Inflammatory macrophage (primary cell): ENCODE measurements at places on chromosomes 16 and 17.

- peak; percentile 96 for DNase-seq
These were observed 11.4 kb downstream of the CIITA start for GRCh38 chr16:10888320-10888937.

DNA sequence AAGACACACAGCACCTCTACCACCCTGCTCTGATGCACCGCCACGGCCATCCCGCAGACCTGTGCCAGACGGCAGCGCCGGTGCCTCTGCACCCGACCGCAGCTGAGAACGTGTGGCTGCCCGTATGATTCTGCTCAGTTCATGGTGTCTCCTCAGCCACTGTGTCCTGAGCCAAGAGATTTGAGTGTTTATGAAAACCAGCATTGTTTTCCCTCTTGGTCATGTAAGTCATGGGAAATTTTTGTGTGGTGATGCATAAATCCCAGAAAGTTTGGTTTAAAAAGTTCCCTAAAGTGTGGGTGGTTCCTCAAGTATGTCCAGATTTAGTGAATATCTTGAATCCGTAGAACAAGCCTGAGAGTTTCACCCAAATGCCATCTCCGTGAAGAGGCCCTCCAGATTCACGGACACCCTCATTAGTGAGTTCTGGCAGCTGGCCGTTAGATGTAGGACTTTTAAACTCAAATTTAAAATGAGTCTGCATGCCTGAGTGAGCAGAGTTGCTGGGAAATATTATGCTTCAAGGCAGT lies 57.6 kb downstream of the CDRT4 start:
- DNase-seq = no peak

DNA sequence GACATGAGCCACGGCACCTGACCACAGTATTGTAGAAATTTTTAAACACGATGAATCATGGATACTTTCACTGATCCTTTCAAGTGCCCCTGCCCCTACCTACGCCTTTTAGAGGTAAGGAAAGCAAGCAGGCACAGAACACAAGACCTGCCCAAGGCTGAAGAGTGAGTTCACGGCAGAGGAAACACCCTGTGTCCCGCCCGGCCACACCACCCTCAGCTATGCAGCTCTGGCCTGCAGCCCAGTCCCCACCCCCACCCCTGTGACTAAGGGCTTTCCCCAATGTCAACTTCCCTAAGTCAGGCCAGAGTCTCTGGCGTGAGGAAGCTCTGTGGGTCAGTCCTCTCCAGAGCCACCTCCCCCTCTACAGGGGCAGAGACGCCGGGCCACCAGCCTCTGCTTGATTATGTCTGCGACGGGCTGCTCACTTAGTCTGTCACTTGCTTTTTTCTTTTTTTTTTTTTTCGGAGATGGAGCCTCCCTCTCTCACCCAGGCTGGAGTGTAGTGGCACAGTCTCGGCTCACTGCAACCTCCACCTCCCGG lies 8.4 kb downstream of the SLC16A5 start:
- peak; percentile 96 for DNase-seq

DNA sequence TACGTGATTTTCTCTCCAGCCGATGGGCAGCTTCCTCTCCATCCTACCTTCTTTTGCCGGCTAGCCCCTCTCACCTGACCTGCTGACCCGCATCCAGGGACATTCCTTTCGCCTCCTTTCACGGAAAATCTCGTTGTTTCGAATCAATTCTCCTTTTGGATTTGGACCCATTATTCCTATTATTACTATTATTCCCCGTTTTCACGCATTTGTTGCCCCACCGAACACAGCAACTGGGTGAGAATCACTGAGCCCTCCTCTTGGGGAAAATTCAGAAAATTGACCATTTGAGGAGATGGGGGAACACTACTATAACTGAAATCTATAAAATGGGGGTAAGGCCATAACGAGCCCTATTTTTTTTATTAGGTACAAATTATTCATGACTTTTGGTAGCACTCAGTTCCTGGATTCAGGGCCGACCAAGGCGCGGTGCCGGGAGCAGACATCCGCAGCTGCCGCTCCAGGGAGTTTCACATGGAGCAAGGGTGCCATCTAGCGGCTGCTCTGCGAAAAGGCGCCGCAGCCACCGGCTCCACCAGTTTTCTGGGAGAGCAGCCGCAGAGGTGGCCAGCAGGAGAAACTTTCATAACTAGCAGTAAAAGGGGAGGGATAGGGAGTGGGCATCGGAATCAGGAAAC lies 3.3 kb upstream of the HOXB8 start:
- peak; percentile 83 for DNase-seq

GRCh38 chr17:70308618-70309017 lies 139.3 kb downstream of the KCNJ2 start:
- DNase-seq = no peak

- DNase-seq = no peak
These were observed 8.2 kb downstream of the PRKCA start for GRCh38 chr17:66310528-66311148.

DNA sequence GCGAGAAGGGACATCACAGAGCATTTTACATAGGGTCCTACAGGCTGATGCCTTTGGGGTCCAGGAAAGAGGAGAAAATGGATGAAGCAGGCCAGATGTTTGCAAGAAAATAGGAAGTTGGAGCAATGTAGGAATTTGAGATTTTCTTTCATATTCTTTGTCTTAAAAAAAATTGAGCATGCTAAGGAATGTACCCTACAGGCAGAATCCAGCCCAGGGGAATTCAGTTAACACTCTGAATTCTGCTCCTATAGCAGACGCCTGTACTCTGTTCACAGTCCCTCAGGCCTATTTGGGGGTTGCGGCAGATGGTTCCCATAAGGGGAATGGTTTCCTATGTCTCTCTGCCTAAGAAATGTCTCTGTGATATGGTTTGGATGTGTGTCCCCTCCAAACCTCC lies 393.7 kb upstream of the C16orf82 start:
- no peak for DNase-seq

DNA sequence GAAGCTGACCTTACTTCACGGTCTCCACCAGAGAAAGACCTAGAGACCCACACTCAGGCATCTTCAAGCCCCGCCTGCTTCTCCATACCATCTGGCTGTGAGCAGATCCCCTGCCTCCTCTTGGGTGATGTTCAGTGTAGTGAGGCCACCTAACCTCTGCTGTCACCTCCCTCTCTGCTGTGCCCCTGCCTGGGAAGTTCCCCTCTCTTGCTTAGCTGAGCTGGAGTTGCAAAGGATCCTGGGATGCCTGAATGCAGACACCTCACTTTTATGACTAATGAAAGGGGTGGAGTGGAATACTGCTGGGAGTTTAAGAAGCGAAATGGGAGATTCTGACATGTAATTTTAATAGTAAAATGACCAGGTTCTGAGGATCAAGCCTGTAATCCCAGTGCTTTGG lies 5.8 kb downstream of the IRX3 start:
- DNase-seq = no peak

- DNase-seq = peak; percentile 88
These were observed 2.8 kb upstream of the PRKAR1A start for GRCh38 chr17:68509141-68510057.

GRCh38 chr16:5018793-5019192 lies 14.9 kb downstream of the NAGPA start:
- DNase-seq = no peak

DNA sequence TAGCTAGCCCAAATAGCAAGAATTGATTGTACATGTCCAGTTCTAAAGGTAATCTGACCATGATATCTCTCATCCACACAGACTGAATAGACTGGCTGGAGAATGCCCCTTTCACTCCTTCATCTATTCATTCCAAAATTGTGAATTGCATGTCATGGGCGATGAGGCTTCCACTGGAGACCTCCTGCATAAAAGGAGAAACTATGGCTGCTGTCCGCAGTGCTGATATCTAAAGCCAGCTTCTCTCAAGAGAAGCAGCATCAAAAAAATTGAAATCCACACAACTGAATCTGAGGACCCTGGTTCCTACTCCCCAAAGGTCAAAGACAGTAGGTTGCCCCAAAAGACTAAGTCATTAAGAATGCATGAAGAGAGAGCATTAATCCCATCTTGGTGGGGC lies 7.9 kb upstream of the SCNN1G start:
- no peak for DNase-seq

DNA sequence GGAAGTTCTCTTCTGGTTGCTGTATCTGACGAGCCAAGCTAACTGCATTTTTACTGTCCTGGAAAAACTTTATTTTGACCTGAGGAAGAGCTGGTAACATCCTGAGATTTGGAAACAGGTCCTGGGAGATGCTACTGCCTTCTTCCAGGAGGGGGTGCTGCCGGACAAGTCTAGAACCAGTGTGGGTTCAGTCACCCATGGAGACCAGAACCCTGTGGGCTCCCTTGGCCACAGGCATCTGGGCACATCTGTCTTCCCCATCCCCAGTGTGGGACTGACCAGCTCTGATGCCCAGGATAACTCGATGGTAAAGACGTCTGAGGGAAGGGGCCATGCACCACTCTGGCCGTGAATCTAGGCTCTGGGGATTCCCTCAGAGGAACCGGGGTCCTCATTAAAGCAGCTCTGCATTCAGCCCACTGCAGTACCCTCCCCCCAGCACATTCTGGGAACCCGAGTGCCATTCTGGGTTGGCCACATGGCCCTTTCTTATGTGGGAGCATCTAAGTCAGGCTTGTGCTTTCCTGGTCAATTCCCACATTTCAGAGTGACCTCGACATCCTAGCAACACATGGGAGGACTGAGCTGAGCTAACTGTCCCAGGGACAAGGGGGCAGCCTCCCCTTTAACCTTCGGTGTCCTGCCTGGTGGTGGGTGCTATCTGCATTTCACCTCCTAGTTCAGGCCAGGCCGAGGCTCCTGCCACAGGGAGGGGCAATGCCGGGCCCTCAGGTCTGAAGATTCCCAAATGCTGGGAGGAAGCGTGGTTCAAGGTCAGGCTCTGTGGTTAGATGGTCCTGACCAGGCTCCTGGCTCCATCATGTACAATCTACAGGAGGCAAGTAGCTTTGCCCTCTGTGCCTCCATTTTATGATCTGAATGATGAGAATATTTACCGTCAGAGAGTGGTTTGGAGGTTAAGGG lies 6.4 kb downstream of the C16orf86 start:
- DNase-seq = peak; percentile 83

DNA sequence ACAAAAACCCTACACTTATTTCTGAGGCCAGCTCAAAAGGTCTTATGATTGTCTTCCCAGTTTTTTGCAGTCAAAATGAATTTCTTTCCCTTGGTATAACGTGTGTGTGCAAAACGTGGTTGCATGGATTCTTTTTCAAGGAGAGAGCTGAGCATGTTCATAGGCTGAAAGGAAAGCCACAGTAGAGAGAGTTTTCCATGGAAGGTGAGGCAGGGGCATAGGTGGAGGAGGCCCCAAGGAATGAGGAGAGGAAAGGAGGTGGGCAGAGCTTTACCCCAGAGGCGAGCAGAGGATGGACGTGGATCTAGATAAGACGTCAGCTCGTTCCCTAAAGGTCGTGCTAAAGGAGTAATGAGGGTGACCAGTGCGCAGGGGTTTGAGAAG lies 22.8 kb downstream of the TRPV2 start:
- no peak for DNase-seq

DNA sequence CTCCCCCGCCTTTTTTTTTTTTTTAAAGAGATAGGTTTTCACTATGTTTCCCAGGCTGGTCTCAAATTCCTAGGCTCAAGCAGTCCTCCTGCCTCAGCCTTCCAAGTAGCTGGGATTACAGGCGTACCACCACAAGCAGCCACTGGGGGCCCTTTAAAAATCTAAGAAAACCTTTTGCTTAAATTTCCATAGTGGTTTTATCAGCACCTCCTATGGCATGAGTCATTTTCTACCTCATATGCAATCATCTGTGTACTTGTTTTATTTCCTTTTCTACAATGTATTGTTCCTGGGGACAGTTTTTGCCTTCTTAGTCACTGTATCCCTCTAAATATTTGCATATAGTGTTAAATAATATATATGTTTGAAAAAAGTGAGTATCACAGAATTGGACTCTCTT lies 29.2 kb downstream of the GNA13 start:
- peak; percentile 57 for DNase-seq

DNA sequence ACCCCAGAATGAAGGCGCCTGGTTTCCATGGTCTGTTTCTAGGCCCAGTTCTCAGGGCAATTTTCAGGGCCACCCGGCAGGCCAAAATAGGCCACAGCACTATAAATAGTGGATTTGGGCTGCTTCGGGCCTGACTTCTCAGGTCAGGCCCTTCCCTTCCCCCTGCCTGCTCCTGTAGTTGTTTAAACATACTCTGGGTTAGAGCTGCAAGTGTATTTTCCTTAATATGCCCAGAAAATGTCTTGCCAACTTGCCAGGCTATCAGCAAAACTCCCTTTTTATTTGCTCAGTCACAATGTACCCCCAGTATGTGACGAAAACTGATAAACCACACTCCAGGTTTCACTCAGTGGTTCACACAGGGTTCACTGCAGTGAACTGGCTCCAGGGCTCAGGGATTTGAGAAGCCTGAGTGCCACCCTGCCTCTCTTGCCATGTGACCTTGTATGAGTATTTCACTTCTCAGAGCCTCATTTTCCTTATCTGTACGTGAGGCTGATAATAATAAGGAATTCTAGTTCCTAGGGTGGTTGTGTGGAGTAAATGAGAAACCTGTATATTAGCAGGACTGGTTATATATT lies 76.5 kb downstream of the GPRC5B start:
- no peak for DNase-seq

DNA sequence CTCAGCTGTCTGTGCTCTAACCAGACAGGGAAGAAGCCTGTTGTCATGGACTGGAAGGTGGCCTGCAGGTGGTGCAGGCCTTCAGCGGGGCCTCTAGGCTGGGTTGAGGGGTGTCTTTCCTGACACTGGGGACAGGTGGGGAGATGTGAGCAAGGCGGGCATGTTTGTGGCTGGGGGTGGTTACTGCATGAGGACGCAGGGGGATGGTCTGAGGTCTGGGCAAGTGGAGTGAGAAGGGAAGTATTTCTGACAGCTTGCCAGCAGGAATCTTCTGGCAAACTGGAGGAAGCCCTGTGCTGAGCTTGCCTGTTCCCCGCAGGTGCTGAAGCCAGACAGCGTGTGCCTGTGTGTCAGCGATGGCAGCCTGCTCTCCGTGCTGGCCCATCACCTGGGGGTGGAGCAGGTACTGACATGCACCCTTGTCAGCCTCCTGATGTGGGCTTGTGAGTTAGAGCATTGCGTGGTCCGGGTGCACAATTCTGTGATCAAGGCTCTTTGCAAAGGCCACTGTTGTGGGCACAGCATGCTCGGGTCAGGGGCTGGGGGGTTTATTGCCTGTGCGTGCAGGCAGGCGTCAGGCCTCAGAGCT lies 36.2 kb downstream of the PRMT7 start:
- no peak for DNase-seq

DNA sequence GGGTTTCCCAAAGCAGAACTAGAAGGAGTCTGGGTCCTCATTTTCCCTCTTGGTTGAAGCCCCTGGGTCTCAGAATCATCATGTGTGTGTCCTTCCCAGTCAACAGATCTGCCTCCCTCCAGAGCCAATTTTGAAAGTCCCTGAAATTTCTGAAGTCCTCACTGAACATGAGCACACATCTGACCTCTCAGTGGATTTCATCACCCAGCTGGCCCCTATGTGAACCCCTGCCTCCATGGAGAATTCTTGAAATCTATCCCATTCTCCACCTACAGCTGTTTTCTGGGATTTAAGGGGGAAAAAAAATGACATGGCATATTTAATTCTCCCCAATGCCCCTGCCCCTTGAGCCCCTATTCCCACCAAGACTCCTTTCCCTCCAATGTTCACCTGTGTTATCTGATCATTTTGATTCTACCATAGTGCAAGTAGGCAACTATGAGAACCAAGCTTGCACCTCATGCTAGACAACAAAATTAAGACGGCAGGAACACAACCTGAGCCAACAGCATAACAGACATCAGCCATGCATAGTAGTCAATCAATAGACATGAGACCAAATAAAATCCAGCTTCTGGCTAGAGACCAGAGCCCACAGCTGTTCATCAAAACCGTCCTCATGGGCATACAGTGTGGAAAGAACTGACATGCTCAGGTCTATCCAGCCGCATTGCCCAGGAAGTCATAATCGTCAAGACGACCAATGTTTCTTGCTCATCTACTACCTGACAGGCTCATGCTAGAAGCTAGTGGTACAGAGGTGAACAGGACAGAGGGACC lies 14.9 kb downstream of the SOX9 start:
- no peak for DNase-seq
